EL (cell line): ENCODE measurements at places on chromosomes 2 and 18.

- peak; percentile 15 for DNase-seq
Measured at GRCh38 chr2:183079139-183079775, 710 bp downstream of the DUSP19 start.

GRCh38 chr18:76395609-76396008, 99.4 kb downstream of the ZNF516 start:
- DNase-seq, result no peak

DNA sequence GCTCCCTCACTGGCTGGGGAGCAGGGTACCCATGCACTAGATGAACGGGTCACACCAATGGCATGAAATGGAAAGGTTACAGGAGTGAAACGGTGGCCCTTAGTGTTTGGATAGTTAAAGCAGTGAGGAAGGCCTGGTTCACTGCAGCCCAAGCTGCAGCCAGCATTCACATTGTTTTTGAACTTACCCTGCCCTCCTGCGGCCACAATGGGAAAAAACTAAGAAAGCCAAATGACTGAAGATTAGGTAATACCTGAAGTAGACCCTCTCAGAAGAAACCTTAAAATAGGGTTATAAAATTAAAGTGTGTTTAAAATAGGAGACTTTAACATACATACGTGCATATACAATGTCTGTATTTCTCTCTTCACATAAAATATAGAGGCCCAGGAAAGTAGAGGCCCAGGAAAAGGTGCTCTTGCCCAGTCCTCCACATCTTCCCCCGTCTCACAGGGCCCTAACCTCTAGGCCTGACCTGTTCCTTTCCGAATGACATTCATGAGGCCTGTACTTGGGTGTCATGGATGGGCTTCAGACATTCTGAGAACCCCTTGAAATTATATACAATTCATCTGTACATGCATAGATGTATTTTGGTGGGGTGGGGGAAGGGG, 33.3 kb downstream of the DOK1 start:
- DNase-seq, result peak; percentile 74

GRCh38 chr2:94960751-94961150, 64.8 kb upstream of the MAL start:
- DNase-seq, result no peak

- no peak for DNase-seq
Measured at GRCh38 chr2:214482728-214483127, 71.9 kb downstream of the VWC2L start.

GRCh38 chr2:136332436-136333095, 214.6 kb upstream of the CXCR4 start:
- DNase-seq, result no peak

DNA sequence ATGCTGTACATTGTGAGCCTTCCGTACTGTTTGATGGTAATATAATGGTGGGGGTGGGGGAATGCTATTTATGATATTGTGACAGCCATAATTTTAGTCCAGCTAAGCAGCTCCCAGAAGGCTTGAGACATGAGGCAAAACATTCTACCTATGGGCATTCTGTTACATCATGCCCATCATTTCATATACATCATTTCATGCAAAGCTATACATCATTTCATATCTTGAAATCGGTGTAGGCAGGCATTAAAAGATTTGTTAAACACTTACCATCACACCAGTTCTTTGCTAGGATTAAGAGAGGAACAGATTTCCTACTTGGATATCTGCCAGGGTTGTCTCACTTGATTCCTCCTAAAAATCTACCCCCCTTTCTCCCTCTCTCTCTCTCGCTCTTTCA, 84.5 kb downstream of the COL5A2 start:
- no peak for DNase-seq

GRCh38 chr2:197327472-197328098, 17.0 kb upstream of the ANKRD44 start:
- DNase-seq, result no peak

DNA sequence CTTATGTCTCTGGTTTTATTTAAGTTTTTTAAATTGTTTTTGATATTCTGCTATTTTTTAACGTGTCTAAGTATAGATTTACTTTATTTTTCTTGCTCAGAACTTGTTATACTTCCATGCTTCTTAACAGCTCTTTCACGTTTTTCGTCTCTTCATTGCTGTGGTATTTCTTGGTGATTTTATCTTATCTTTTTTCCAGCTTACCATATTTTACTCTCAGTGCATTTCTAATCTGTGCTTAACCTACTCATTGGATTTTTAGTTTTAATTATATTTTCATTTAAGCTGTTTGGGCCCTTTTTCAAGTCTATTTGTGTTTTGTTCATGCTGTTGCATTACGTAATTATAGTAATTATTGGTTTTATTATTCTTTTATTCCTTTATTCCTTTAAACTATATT, 11.1 kb downstream of the SLC9A2 start:
- DNase-seq, result no peak

GRCh38 chr2:41899189-41899588, 148.6 kb upstream of the PKDCC start:
- no peak for DNase-seq

DNA sequence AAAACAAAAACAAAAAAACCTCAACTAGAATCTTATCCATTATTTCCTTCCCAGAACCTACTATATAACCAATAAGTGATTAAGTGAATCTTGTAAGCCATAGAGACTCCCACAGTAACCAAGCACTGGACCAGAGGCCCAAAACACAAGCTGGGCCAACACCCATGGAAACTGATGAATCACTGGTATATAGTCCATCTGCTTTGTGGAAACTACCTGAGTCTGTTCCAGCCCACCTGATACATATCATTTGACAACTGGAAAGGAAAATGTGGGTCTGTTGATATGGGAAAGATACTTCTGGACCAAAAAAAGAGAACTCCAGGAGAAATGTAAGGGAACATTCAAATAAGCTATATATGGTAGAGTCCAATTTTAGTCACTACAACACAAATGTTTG, 252.8 kb downstream of the MREG start:
- DNase-seq, result no peak

GRCh38 chr18:52163478-52163877, 176.5 kb upstream of the DCC start:
- no peak for DNase-seq

GRCh38 chr18:39701839-39702238, 2136.2 kb upstream of the CELF4 start:
- DNase-seq, result peak; percentile 16

- no peak for DNase-seq
Measured at GRCh38 chr18:37265382-37265781, 300.2 kb downstream of the CELF4 start.

- peak; percentile 83 for DNase-seq
Measured at GRCh38 chr2:190343536-190344275, at the start of gene INPP1. Gene INPP1, plus strand, starts transcription at chr2:190343589. Its CDS starts 16,514 bp downstream, at chr2:190360103.

DNA sequence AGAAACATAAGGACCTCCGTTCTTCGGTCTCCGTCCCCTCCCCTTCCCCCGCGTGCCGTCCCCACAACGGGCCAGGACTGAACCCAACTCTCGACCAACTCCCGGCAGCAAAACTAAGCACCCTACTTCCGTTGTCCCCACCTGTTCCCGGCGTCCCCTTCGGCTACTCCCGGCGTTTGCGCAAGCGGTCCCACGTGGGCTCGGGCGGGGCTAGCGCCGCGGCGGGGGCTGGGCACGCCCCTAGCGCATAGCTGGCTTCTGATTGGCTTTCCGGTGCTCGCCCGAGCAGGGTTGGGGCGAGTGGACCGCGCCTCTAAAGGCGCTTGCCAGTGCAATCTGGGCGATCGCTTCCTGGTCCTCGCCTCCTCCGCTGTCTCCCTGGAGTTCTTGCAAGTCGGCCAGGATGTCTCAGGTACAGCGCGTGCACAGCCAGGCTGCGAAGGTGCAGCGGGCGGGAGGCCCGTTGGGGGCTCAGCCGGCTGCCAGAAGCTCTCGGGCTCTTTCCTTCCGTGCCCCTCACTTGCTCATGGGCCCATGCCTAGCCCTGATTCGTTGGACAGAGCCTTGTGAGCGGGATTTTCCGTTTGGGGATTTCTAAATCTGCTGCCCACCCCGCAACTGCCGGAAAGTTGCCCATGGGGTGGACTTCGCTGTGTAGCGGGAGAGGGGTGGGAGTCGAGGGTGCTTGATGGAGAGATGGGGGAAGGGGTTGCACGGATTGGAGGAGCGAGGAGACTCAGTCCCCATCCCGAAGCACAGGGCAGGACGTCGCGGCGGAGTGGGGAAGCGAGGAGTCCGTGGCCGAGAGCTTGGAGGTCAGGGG, at the start of the genes C2orf76 and DBI:
C2orf76 (minus strand) TSS at position 186 of the 823 bp plus-strand sequence. CDS start 26,875 bp downstream, outside the sequence.
DBI (plus strand) TSS at position 329 of the 823 bp plus-strand sequence; CDS start at position 404, 75 bp downstream.
- peak; percentile 95 for DNase-seq

DNA sequence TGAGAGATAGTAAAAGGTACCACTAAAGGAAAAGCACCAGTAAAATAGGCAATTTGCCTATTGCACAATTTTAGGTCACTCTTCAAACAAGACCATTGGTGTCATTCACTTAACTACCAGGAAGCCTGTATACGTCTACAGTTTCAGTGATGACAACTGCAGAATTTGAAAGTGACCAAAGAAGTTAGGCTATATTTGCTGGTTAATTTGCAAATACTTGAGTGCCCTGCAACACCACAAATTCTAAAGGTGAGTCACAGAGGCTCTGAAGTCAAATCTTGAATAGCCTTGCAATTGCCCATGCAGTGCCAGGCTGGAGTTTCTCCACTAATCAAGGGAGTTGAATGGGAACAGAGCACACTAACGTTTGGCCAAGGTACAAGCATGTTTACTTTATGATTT, 128.7 kb upstream of the CCDC68 start:
- DNase-seq, result no peak

DNA sequence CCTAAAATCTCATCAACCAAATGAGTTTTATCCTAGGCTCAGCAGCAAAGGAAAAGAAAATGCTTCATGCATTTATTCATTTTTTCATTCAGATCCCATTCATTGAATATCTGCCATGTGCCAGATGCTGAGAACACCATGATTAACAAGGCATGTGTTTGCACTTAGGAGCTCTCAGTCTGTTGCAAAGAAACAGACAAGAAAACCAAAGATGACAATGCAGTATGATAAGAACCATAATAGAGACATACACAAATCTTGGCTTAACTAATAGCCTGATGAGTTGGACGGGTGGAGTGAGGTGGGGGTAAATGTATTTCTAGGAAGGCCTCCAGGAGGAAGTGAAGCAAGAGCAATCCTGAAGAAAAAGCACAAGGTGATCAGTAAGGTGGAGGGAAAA, 177.8 kb upstream of the SCN7A start:
- DNase-seq, result no peak

DNA sequence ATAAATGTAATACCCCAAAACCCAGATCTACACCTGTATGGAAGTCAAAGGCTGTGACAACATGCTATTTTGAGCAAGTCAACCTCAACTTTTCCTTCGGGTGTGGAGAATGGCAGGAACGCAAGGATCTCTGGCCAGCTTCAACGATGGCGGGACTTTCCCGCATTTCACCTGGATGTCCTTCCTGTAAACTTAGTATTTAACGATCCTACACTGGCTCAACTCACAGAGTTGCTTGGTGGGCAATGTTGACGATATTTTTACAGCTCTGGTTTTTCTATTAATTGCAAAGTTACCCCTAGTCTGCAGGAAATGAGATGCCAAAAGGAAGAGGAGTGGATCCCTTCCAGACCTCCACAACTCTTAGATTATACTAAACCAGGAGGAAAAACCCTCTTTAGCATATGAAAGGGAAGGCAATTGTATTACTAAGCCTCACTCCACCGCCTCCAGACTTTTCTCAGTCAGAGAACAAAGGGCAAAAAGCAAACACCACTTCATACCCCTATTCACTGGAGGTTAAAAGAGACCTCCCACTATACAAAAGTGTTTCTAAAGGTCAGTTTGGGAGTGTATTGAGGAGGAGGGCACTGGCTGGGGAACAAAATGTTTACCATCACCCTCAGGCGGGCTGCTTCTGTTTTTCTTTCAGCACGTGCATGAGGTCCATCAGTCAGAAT, 56.5 kb upstream of the ACVR1 start:
- no peak for DNase-seq

GRCh38 chr2:242047963-242048362, 178.4 kb downstream of the RTP5 start:
- DNase-seq, result no peak

DNA sequence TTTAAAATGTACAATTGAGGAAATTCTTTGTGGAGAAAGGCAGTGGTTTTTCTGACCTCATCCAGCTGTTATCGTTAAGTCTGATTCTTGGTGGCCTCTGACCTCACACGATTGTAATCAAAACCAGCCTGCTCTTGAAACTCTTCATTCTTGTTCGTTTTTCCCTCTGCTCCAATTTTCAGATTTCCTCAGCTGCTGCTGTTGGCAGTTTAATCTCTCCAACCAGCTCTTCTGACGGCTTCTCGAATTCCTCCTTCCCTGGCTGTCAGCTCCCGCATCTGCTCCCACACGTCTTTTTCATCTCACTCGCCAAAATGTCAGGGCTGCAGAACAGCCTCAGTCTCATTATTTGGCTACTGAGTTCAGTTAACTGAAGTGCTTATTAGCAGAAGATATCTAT, 136.1 kb downstream of the DCDC2C start:
- DNase-seq, result no peak

GRCh38 chr18:55422456-55423180, 165.4 kb downstream of the TCF4 start:
- peak; percentile 45 for DNase-seq
